ENCODE measurements at places on chromosomes 12 and 14.

- no peak for DNase-seq
Observed at GRCh38 chr12:80848858-80849257, 88.9 kb downstream of the LIN7A start.

DNA sequence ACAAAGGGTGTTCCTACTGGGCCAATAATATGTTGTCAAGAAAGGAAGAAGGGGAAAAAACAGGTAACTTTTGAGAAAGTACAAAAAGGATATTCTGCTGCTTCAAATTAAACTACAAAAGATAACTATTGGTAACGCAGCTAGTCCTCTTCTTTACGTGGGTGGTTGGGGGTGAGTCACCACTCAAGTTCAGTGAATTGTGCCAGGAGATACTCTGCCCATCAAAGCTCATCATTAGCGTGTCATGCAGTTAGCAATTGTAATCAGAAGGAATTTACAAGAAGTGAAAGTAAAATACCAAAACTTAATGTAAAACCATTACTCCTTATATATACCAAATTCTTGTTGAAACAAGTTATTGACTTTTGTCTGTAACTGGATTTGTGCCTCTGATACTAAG lies 342.0 kb downstream of the NPAS3 start:
- DNase-seq: no peak

GRCh38 chr14:30553311-30553989 lies 5.5 kb upstream of the G2E3 start:
- no peak for DNase-seq

DNA sequence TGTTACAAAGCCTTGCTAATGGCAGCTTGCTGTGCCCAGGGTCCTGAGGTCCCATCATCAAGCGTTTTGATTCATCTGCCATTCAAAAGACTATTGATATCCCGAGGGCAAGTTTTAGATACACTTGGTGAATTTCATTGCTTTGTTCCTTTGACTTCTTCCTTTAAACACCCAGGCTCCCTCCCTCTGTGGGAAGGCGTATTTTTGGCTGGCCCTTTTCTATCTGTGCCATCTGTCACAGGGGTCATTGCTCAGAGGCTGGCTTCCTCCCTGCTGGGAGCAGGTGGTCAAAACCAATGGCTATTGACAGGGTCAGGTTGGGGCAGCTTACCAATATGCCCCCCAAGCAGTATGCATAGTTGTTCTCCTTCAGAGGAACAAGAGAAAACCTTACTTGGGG lies 40.0 kb downstream of the SCN8A start:
- DNase-seq: no peak

DNA sequence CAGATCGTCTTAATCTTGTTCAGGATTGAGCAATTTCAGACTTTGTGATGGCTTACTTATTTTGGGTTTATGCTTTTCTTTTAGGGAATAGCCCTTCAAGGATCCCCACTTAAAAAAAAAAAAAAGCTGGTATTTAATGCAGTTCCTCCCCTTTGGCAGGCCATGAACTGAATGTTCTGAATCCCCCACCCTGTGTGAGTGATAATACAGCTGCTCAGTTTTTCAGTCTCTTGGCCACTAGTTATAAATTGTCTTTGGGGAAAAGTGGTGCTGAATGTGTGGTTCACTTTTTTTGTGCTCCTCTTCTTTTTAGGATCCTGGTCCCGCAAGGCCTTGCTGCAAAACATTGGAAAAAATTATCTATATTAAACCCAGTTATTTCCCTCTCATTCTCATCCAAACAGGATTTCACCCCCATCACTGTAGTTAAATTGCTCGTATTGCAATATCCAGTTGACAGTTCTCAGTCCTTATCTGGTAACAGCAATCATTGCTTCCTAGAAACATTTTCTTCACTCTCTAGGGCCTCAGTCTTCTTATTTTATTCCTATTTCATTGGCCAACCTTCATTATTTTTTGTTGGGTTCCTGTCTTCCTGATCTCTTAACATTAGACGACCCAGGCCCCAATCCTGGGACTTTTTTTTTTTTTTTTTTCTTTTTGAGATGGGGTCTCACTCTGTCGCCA lies 73.1 kb upstream of the PAWR start:
- no peak for DNase-seq

DNA sequence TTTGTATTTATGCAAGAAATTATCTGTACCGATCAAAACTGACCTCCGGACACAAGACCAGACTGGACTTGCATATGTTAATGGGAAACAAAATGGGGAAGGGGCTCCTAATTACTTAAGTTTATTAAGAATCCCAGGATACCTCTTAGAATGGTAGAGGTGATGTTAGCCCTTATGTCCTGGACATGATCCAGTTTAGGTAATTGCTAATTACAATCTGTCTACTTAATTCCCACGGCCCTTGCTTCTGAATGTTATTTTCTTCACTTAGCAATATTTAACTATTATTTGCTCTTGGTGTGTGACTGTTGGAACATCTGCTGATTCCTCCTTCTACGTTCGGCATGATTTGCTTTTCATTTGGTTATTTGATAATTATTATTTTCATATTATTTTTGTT lies 644.0 kb downstream of the DIO2 start:
- DNase-seq: no peak

DNA sequence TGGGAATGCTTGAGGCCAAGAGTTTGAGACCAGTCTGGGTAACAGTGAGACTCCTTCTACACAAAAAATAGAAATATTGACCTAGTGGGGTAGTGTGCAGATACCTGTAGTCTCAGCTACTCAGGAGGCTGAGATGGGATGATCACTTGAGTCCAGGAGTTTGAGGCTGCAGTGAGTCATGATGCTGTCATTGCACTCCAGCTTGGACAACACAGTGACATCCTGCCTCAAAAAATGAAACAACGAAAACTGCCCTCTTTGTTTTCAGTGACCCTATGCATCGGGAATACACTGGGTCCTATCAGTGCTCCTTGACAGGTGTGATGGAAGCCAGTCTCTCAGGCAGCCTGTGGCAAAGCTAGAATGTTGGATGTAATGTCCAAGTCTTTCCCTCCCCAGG lies 311.5 kb upstream of the OR4E1 start:
- no peak for DNase-seq

All from WERI-Rb-1 (cell line).